RWPE1 (cell line): ENCODE measurements at places on chromosomes 1 and 21.

DNA sequence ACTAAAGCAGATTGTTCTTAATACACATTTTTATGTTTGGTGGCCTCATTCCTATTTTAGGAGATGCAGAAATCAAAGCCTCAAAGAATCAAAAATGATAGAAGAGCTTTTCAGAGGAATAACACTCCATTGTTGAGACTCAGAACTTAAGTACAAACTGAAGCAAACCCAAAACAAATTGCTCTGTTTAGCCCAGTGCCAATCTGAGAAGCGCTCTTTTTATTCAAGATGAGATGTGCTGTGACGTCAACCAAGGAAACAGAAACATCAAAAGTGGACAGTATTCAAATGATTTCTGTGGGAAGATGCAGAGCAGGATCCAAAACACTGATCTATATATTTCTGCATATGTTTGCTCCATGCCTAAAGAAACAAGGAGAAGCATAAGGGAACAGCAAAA is 18.0 kb downstream of the COLGALT2 start:
- DNase-seq, result no peak

GRCh38 chr1:11961230-11961629 is 19.0 kb upstream of the MFN2 start:
- no peak for DNase-seq

DNA sequence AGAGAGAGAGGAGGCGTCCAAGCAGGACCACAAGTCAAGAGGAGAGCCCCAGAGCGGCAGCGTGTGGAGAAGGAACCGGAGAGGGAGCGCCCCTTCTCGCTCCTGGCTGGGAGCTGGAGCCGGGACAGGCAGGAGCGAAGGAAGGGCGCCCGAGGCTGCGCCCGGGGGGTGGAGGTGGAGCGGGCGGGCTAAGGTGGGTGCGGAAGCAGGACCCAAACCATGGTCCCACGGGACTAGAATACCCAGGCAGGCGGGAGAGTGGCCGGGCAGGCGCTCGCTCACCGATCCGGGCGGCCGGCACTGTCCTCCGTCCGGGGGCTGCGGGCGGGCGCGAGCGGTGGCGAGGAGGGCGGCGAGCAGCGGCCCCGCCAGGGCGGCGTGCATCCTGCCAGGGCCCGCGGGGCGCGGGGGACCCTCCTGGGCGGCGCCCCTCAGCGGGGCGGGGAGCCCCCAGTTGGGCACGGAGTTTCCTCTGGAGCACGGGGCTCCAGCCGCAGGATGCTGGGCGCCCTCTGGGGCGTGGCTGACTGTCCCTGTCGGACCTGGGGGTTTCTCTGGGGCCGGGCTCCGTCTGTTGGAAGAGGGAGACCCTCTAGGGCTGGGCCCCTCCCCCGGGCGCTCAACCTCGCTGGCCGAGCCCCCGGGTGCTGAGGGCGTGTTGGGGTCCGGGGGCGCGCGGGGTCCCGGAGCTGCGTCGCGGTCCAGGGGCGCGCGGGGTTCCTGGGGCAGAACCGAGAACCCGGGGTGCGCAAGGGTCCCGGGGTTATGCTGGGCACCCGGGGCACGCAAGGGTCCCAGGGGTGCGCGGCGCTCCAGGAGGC is 569 bp downstream of the TRABD2B start:
- DNase-seq, result no peak

DNA sequence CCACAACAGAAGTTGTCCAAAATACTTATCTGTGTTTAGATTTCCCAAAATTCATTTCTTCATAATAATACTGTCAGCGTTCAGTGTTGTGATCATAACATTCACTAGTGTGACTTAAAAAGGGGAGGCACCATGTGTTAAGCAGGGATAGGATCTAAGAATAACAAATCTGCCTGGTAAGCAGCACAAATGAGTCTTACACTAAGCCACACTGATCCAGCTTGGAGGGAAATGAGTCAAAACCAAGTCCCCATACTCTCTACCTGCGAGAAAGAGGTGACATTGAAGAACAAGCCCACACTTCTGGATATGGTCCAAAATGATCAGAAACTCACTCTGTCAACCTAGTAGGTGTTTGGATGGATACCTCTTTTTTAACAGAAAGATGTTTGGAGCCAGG is 145.5 kb downstream of the CRB1 start:
- no peak for DNase-seq

GRCh38 chr1:157103268-157103667 is 3.7 kb upstream of the ETV3L start:
- no peak for DNase-seq

DNA sequence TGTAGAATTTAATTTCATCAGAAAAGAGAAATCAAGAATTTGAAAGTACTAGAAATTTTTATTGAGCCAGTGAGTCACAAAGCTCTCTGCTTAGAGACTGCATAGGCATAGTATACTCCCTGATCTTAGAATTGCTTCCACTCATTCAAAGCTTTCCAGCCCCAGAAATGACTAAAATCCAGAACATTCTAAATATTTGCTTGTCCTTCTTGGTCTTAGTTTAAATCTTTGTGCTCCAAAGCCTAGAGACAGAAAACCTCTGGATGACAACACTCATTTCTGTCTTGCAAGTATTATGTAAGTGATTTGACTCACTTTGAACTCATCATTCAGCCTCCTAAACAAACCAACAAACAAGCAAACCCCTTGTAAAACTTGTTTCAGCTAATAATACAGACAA is 74.2 kb downstream of the PTPRC start:
- peak; percentile 25 for DNase-seq
